ENCODE measurements at places on chromosomes 12 and 14. TPM values are rescaled to one million over a fixed set of nuclear protein-coding genes. Genes with fewer than 3 reads are reported as not detected.

GRCh38 chr14:69880044-69880487, 850 bp downstream of the SMOC1 start:
- DNase-seq = no peak

- DNase-seq = no peak
Measured at GRCh38 chr12:131142891-131143657, 189.4 kb downstream of the ADGRD1 start.

GRCh38 chr14:53953002-53953827, 3.4 kb downstream of the BMP4 start:
- peak; percentile 19 for DNase-seq

DNA sequence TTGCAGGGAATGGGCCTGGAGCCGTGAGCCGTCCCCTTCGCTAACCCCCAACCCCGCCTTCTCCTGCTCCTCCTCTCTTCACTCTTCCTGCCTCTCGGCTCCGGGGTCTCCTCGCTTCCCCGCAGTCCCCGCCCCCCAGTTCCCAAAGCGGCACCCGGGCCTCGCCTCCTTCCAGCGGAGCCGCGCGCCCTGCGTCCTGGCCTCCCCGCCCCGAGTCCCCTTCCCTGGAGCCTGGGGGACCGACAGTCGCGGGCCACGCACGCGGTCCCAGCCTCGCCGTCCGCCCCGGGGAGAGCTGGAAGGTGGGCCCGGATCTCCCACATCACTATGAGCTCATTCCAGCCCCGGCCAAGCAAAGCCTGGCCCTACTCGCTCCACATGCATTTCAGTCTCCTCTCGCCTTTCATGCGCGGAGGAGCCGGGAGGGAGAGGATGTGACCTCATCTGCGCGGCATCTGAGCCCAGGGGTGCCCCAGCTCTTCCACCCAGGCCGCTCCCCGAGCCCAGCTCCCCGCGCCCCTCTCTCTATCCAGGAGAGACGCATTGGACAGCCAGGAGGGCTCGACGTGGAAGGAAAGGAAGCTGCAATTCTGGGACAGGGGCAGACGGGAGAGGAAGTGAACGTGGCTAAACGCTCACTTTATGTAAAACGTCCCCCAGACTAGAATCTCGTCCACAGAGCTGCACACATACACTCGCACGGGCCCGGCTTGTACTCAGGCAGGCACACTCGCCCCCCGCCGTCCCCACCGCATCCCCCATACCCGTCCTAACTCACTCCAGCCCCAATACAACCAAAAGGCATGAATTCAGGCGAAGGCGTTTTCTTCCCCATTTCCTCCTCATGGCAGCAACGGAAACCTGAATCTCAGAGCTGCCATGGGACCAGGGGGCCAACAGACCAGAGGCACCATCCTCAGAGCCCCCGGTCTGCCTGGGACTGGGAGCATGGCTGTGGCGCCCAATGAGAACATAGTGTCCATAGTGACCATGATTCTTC, 108.7 kb upstream of the CCND2 start:
- DNase-seq = no peak

GRCh38 chr12:5748027-5748426, 197.0 kb downstream of the ANO2 start:
- no peak for DNase-seq

- DNase-seq = no peak
Measured at GRCh38 chr12:29781188-29781587, 2.6 kb downstream of the TMTC1 start.

DNA sequence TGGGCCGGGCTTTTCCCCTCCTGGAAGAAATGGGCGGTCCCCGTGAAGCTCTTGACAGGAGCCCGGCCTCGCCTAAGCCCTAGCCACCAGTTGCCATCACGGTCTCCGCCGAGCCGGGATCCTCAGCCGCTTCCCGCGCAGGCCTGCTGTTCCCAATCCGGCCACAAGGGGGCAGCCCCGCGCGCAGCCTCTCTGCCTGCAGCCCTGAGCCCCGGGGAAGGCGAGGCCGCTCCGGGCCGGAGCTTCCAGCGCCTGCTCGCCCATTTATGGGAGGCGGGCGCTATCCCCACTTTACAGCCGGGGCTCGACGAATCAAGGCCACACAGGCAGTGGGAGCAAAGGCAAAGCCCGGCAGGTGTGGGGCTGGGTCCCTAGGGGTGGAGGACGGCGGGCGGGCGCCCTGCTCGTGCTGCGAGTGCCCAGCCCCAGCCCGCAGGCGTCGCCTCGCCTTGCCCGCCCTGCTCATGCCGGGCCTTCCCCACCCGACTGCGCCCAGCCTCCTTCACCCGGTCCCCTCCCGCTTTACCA, 61.5 kb downstream of the LGMN start:
- peak; percentile 88 for DNase-seq

DNA sequence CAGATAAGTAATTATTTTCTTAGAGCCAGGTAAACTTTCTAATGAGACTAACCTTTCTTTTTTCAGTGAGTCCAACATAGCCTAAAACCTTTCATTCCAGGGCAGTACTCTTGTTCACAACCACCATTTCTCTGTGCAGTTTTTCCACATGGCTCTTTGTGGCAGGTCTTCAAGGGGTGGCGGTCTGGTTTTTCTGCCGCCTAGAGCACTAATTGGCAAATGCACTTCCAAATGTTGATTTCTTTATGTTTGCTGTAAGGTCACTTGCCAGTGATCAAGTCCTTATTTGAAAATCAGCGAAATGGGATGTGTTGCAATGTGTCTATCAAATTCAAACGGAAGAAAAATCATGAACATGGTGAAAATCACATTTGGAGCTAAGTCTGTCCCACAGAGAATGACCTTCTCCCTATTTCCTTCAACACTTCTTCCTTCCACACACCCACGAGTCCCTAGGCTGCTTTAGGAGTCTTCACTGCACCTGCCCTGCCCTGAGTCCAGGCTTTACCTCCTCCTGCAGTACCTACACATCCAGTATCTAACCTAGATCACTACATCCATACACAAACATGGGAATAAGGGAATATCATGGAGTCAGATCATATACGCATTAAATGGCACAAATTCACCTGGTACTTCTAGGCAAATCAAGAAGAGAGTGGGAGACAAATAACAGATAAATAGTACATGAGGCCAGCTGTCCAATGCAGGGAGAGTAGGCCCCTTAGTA, 1.9 kb downstream of the SRGAP1 start:
- no peak for DNase-seq

- DNase-seq = no peak
Measured at GRCh38 chr12:123788541-123788940, 26.4 kb downstream of the DNAH10 start.

DNA sequence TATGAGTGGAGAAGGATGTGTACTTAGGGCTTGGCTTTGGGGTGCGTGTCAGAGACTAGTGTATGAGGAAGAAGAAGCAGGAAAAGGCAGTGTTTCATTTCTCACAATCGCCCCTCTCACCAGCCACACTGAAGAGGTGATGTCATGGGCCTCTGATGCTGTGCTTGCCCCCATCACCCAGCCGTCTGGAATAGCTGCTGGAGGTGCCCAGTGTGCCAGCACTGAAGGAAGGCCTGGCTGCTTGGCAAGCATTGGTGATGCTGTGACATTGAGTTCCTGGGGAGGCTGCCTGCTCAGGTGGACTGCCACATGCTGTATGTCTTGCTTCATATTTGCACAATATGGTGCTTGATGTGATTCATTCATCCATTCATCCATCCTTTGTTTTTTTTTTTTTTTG, 56.2 kb downstream of the CRADD start:
- no peak for DNase-seq

GRCh38 chr14:50083467-50084337, 32.7 kb downstream of the VCPKMT start:
- DNase-seq = no peak

DNA sequence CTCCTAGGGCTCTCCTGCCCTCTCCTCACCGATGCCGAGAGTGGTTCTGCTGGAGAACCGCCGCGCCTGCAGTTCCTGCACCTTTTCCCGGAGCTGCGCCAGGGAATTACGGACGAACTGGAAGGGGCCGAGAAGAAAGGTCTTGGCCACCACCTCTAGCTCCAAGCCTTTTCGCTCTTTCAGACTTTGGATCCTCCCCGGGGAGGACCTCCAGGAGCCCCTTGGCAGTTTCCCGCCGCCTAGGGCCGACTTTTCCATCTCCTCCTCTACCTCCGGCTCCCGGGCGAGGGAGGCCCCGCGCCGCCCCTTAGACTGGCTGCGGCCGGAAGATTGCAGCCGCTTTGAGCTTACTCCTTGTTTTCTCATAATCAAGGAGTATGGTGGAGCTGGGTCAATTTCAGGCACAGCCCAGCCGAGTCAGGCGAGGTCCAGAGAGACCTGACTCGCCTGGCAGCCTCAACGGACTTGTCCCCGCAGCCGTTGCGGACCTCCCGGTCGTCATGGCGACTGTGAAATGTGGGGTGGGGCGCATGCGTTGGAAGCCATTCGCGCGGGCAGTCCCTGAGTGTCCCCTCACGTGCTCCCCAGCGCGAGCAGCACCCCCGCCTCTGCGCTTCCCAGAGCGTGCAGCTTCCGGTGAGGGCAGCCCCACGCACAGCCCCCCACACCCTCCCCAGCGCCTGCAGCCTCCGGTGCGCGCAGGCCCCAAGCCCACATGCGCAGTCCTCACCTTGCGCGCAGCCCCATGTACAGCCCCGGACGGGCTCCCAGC, at the start of gene DPY19L2:
Gene DPY19L2 (minus strand): TSS at position 466 of the 772 bp plus-strand sequence. CDS start 100 bp downstream, at position 366.
- DNase-seq = no peak

DNA sequence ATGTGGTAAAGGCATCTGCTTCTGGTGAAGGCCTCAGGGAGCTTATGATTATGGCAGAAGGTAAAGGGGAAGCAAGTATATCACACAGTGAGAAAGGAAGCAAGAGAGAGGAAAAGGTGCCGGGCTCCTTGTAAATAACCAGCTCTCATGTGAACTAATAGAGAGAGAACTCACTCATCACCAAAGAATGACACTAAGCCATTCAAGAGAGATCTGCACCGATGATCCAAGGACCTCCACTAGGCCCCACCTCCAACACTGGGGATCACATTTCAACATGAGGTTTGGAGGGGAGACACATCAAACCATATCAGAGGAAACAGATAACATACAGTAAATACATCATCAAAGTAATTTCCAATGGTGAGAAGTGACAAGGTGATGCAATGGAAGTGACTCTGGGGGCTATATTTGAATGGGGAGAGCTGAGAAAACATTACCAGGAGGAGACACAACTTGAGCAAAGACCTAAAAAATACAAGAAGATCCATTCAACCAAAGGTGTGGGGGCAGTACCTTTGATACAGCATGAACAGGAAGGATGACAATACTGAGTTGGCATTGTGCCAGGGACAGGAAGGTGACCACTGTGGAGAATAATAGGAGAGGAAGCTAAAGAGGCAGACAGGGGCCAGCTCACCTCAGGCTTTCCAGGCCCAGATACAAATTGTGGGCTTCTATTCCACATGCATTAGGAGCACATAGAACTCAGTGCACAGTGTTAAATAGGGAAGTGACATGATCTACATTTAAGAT, 134.4 kb upstream of the GRIP1 start:
- peak; percentile 10 for DNase-seq

DNA sequence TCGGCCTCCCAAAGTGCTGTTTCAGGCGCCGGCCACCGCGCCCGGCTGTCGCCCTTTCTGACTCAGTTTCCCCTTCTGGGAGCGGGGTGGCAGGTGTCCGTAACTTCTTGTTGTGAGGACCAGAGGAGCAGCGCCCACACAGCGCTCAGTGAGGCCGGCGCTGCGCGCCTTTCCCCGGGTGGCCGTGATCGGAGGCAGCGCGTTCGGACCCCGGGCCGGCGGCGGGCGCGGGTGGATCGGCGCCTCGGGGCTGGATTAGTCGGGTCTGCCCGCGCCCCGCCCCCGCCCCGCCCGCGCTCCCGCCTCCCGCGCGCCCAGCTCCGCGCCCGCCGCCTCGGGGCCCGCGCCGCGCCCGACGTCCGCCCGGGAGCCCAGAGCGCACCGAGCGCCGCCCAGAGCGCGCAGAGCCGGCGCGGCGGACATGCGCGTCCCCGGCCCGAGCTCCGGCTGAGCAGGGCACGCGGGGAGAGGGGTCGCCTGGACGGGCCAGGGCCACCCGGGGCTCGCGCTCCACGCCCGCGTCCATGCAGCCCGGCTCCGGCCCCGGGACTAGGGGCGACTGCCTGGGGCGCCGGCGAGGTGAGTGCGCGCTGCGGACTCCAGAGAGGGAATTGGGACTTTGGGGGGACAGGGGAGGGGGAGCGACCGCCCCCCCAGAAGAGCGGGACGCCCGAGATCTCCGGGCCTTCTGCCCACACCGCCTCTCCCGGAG, 50.6 kb downstream of the LRCOL1 start:
- peak; percentile 94 for DNase-seq

DNA sequence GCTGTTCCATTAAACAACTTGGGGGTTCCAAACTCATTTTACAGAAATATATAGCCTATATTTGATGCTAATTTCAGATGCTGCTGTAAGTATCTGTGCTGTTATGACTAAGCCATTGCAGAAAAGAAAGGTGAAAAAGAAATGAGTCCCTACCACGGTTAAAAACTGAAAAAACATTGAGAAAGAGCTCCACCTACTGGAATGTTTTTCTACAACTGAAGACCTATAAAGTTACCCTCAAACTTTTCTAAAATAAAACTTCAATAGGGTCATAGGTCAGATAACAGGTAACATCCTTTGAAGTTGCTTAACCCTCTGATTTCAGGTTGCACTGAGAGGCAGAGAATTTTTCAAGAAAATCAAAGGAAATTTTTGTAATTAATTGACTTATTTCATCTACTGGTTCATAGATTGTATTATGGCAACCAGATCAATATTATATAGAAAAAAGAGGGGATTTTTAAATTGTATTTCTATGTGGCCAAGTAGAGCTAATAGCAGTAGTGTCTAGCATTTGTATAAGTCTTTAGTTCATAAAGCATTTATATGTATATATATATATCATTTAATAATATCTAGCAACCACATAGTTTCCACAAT, 279.9 kb downstream of the RPS29 start:
- DNase-seq = peak; percentile 9

DNA sequence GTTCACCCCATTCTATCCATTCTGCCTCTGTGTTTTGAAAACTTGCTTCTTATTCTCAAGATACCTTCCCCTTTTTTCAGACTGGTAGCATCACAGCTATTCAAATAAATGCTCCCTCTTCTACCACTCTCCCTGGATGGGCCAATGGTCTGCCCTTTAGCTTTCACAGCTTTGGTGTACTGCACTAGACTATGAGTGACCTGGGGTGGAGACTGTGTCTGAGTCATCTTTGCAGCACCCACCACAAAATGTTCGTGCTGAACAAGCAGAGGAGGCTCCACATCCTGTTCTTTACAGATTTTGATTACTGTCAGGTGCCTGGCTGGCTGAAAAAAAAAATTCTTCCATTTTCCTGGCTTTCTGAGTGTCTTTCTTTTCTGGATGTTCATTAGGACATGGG, 1104.1 kb upstream of the TMEM132C start:
- peak; percentile 60 for DNase-seq

USP15 gene
- 184 TPM for total RNA-seq

AMN gene
- total RNA-seq = 0.09 TPM

GCH1 gene
- total RNA-seq = 7.6 TPM

TMEM30B gene
- total RNA-seq = 0.04 TPM

ESR2 gene
- total RNA-seq = 3.6 TPM
